Activated CD8-positive, alpha-beta T cell treated with anti-CD3 and anti-CD28 coated beads for 36 hours (primary cell): ENCODE measurements at places on chromosomes 7 and 10. TPM values are rescaled to one million over a fixed set of nuclear protein-coding genes. Genes with fewer than 3 reads are reported as not detected.

- H3K27me3 ChIP-seq, result no peaks in the 10 kb centered on the region
- peaks cover 33% of the 10 kb centered on the region for H3K4me1 ChIP-seq
- peak overlapping the region; percentile 100 for H3K4me3 ChIP-seq
These were observed 21.4 kb downstream of the PRSS2 start for GRCh38 chr7:142792129-142792528.

DNA sequence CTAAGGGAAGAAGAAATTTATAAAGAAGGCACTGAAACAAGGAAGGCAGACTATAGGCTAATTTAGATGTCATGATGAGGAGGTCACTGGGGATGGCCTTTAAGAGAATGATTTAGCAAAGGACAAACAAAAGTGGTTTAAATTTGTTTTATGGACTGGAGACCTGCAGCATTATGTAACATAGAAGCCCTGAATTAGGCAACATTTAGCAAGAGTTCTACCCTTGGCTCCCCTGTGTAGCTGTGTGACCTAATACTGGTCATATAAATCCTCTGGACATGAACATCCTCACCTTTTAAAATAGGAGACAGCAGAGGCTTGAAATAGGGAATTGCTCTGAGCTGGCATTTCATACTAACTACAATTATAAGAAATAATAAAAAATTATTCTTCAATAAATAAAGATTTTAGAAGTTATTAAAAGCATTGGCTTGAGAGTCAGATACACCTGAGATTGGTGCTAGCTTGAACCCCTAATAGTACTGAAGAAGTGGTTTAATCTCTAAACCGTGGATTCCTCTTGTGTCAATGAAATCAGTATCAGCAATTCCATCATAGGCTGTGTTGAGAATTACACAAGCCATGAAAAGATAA is 48.9 kb downstream of the RNLS start:
- peaks cover 1% of the 10 kb centered on the region for H3K27me3 ChIP-seq
- H3K36me3 ChIP-seq, result no peaks in the 10 kb centered on the region
- H3K4me1 ChIP-seq, result no peaks in the 10 kb centered on the region
- H3K4me3 ChIP-seq, result no peak overlapping the region
- H3K27ac ChIP-seq, result no peak overlapping the region

DNA sequence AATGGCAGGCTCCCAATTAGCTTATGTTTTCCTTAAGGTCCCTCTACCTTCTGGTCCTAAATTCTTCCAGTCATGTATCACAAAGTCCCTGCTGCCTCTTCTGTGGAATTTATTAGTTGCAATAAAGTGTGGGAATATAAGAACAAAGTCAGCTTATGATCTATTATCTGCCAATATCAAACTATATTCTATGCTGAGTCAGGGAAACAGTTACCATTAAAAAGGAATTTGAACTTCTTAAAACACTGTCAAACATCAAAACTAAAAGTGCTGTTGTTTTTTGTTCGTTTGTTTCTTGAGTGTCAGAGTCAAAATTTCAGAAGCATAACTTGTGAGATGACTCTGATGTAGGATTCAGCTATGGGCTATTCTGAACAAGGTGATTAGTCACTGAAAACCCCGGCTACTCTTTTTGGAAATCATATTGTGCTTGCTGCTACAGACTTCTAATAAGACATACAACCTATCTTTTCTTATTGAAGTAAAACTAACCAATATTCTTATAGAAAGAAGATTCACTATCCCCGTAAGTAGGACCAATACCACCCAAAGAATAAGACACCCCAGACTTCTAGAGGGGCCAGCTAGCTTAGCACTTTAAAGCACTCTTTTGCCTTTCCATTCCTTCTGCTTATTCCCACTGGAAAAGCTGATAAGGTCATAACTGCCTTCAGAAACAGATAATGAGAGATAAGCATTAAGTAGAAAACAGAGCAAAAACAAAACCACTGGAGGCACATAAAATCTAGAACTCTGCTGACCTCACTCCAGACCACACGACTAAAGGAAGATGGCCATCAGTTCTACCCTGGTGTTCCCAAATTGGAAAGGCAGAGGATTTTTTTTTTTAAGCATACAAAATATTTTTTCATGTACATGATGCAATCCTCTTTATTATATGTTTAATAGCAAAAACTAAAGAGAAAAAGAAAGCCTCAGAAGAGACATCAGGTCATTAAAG is 370.6 kb downstream of the PARD3 start:
- no peak overlapping the region for H3K27ac ChIP-seq
- H3K4me3 ChIP-seq, result no peak overlapping the region
- DNase-seq, result no peak
- no peaks in the 10 kb centered on the region for H3K27me3 ChIP-seq
- no peaks in the 10 kb centered on the region for H3K36me3 ChIP-seq

GRCh38 chr7:15685358-15686294 is 857 bp downstream of the MEOX2 start:
- no peak overlapping the region for H3K27ac ChIP-seq
- peaks cover 33% of the 10 kb centered on the region for H3K27me3 ChIP-seq
- no peak overlapping the region for H3K4me3 ChIP-seq
- H3K36me3 ChIP-seq, result peaks cover 3% of the 10 kb centered on the region
- DNase-seq, result no peak

DNA sequence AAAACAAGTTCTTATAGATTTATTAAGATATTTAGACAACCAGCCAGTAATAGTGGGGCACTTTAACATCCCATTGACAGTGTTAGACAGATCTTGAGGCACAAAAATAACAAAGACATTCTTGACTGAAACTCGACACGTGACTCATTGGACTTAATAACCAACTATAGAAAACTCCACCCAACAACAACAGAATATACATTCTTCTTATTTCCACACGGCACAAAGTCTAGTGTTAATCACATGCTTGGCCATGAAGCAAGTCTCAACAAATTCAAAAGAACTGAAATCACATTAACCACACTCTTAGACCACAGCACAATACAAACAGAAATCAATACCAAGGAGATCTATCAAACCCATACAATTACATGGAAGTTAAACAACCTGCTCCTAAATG is 138.1 kb downstream of the ARL5B start:
- no peak overlapping the region for H3K4me3 ChIP-seq
- H3K27ac ChIP-seq, result no peak overlapping the region
- H3K36me3 ChIP-seq, result no peaks in the 10 kb centered on the region
- H3K4me1 ChIP-seq, result no peaks in the 10 kb centered on the region

MUC12 gene
- 0.54 TPM for total RNA-seq

DNA sequence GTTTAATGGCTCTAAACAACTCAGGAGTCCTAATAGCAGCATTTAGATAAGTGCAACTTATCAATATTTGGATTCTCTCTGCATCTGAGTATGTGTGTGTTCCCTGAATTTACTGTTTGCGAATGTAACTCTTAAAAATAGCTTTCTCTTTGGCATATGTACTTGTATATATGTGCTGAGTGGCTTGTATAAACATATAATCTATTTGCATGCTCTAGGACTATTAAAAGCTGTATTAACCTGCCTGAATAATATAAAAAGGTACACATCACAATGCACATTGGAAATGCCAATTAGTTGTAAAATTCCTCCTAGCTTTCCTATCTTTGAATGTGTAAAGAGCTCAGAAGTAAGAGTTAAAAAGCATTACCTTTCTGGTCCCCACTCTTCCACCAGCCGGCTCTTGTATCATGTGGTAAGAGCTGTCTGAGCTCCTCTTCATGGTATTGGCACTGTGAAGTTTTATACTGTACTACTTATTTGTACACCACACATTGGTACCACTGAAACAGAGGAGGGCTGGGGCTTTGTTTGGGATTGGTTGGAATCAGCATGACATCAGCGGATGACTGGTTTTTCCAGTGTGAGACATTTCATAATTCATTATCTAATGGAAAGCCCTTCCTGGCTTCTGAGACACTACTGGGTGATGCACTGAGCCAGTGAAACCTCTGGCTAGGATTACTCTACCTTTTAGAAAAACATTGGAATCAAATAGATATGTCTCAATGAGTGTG is at the start of gene INHBA:
Gene INHBA, minus strand, starts transcription at position 456 of the 737 bp plus-strand sequence. CDS start 2,716 bp downstream, outside the sequence.
- no peaks in the 10 kb centered on the region for H3K36me3 ChIP-seq
- peaks cover 65% of the 10 kb centered on the region for H3K27me3 ChIP-seq
- H3K27ac ChIP-seq, result no peak within 1 kb of the TSS
- no peak within 1 kb of the TSS for H3K4me3 ChIP-seq
- no peak for DNase-seq

DNA sequence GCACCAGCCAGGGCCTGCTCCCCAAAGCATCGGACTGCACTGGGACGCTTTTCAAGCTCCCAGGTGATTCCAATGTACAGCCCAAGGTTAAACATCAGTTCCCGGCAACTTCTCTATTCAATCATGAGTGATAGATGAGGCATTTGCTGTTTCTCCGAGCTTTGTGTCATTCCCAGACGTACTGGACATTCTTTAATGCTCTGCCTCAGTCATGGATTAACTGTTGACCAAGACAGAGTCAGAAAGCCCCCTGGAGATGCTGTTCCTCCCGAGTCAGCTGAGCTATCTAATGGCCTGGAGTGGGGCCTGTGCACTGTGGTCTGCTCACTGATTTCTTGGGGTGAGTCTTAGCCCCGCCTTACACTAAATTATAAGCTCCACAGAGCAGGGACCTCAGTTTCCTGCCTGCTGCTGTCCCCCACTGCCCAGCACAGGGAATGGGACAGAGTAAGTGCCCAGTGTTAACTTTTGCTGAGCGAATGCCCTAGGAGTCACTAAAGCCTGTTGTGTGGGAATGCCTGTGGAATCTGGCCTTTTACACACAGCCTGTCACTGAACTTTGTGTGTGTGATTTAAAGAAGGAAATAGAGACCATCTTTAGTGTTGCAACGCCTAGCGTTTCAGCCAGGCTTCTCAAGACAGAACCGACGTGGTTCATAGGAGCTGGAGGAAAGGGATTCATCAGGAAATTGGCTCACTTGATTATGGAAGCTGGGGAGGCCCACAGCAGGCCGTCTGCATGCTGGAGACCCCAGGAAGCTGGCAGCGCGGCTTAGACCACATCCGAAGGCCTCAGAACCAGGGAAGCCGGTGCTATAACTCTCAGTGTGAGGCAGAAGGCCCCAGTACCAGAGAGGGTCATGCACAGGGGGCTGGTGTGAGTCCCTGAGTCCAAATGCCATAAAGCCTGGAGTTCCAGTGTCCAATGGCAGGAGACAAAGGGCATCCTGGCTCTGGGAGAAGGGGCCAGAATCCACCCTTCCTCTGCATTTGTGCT is 29.3 kb upstream of the RNF32 start:
- peaks cover 38% of the 10 kb centered on the region for H3K27me3 ChIP-seq
- no peaks in the 10 kb centered on the region for H3K36me3 ChIP-seq
- no peak overlapping the region for H3K4me3 ChIP-seq
- H3K4me1 ChIP-seq, result peaks cover 16% of the 10 kb centered on the region
- DNase-seq, result no peak

CDHR3 gene
- total RNA-seq, result 0.74 TPM

TUBB8 gene
- not detected for total RNA-seq

- no peak for DNase-seq
- H3K36me3 ChIP-seq, result peaks cover 33% of the 10 kb centered on the region
- no peaks in the 10 kb centered on the region for H3K27me3 ChIP-seq
These were observed 68.3 kb downstream of the MINDY3 start for GRCh38 chr10:15791816-15792524.

DNA sequence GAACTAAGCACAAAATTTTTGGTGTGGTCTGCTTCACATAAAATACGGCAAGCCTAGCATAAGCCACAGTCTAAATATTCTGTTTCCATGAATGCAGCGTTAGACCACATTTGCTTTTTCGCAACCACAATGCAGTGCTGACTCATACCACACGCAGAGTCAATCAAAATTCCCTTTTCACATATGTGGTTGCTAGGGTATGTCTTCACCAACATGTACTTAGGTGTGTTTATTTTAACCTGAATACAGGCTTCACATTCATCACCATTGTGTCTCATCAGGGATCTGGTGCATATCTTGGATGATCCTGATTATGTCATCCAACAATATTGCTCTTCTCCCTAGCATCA is 90.8 kb downstream of the CHN2 start:
- H3K4me3 ChIP-seq, result no peak overlapping the region
- peaks cover 6% of the 10 kb centered on the region for H3K27me3 ChIP-seq
- peaks cover 32% of the 10 kb centered on the region for H3K4me1 ChIP-seq
- H3K27ac ChIP-seq, result no peak overlapping the region
- H3K36me3 ChIP-seq, result no peaks in the 10 kb centered on the region

GRCh38 chr10:73246322-73246645 is 771 bp downstream of the DNAJC9 start:
- H3K4me3 ChIP-seq, result peak overlapping the region; percentile 100
- no peaks in the 10 kb centered on the region for H3K27me3 ChIP-seq
- DNase-seq, result no peak
- H3K36me3 ChIP-seq, result peaks cover 79% of the 10 kb centered on the region

NEURL1 gene
- total RNA-seq, result 1.7 TPM

DNA sequence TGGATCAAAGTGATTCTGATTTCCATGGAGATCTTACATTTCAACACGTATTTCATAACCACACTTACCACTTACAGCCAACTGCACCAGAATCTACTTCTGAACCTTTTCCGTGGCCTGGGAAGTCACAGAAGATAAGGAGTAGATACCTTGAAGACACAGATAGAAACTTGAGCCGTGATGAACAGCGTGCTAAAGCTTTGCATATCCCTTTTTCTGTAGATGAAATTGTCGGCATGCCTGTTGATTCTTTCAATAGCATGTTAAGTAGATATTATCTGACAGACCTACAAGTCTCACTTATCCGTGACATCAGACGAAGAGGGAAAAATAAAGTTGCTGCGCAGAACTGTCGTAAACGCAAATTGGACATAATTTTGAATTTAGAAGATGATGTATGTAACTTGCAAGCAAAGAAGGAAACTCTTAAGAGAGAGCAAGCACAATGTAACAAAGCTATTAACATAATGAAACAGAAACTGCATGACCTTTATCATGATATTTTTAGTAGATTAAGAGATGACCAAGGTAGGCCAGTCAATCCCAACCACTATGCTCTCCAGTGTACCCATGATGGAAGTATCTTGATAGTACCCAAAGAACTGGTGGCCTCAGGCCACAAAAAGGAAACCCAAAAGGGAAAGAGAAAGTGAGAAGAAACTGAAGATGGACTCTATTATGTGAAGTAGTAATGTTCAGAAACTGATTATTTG is 15.3 kb downstream of the HNRNPA2B1 start:
- DNase-seq, result peak; percentile 37
- no peak overlapping the region for H3K4me3 ChIP-seq
- peak overlapping the region; percentile 85 for H3K27ac ChIP-seq
- H3K4me1 ChIP-seq, result peaks cover 78% of the 10 kb centered on the region

- H3K36me3 ChIP-seq, result no peaks in the 10 kb centered on the region
- H3K27me3 ChIP-seq, result no peaks in the 10 kb centered on the region
- H3K27ac ChIP-seq, result no peak overlapping the region
- no peaks in the 10 kb centered on the region for H3K4me1 ChIP-seq
- H3K4me3 ChIP-seq, result no peak overlapping the region
These were observed 60.8 kb downstream of the XRCC2 start for GRCh38 chr7:152615031-152615741.

PDK4 gene
- not detected for total RNA-seq

TBRG4 gene
- 197 TPM for total RNA-seq
